ENCODE measurements at places on chromosomes 11 and 22.

GRCh38 chr11:60377401-60378136, 763 bp upstream of the MS4A7 start:
- no peak for DNase-seq

DNA sequence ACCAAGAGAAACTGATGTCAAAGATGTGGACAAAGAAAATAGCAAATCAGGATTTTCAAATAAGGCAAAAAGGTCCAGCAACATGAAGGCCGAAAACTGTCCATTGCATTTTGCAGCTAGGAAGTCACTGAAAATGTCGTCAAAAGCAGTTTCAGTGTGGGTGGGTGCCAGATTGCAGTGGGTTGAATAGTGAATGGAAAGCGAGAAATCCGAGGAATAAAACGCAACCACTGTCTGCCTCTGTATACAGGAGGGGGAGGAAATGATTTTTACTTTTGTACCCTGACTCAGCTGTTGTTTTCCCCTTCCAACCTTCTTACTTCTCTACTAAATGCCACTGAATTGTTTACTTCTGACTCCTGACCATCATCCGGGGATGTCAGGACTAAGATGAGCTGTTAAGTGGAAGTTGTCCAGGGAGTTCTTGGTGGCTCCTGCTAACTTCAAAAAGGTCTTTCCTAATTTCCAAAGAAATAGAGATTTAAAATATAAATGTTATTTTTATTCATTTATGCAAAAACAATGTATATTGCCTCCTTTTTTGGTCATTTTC, 64.9 kb upstream of the BIRC3 start:
- no peak for DNase-seq

DNA sequence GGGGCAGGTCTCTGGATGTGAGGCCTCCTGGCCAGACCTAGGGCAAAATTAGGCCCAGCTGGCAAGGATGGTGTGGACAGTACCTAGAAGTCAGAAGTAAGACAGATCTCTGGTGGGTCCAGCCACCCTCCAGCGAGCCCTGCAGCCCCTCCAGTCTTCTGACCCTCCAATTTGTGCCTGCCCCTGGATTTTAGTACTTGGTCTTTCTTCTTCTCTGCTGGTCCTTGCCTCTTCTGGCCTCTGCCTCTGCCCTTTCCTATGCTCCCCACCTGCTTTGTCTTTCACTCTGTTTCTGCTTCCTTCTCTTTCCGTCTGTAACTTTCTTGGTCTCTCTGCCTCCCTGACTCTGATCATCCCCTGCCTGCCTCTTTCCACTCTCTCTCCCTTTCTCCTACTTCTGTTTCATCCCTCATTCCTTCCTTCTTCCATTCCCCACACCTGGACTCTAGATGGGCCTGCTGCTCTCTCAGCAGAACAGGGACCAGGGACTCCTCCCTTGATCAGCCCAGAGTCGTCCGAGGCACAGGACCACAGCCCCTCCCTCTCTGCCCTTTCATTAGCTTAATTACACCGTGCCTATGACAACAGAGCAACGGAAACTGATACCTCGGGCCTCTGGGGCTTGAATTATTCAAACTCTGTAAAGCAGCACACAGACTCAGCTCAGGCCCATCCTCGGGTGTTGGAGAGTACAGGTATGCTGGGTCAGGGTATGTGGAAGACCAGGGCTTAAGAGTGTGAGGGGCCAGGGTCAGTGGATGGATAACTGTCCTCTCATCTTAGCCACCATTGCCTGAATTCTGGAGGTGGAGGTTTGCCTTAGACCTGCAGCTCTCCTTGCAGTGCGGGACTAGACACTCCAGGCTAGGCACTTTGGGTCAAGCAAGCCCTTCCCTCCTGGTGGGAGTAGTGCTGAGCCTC, at the start of gene CHRNA10:
TSS of gene CHRNA10 (minus strand) at position 51 of the 921 bp plus-strand sequence. CDS start 72 bp downstream, outside the sequence.
- DNase-seq: no peak

- no peak for DNase-seq
These were observed 26.5 kb downstream of the KRTAP5-5 start for GRCh38 chr11:1656061-1656441.

DNA sequence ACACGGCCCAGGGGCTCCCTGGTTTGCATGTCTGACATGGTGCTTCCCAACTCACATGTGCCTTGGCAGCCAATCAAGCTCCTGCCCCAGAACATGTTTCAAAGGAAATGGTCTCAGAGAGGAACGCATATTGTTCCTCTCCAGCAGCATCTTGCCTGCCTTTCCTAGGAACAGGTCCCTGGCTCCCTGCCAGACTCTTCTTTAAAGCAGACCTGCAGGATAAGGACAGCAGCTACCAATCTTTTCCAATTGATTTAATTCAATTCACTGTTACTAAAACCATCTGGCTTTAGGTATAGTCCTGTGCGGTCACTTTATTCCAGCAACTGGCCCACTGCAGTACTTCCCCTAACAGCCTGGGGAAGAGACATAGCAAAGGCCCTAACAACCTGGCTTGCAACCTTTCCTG, 79.9 kb downstream of the AMBRA1 start:
- DNase-seq: no peak

DNA sequence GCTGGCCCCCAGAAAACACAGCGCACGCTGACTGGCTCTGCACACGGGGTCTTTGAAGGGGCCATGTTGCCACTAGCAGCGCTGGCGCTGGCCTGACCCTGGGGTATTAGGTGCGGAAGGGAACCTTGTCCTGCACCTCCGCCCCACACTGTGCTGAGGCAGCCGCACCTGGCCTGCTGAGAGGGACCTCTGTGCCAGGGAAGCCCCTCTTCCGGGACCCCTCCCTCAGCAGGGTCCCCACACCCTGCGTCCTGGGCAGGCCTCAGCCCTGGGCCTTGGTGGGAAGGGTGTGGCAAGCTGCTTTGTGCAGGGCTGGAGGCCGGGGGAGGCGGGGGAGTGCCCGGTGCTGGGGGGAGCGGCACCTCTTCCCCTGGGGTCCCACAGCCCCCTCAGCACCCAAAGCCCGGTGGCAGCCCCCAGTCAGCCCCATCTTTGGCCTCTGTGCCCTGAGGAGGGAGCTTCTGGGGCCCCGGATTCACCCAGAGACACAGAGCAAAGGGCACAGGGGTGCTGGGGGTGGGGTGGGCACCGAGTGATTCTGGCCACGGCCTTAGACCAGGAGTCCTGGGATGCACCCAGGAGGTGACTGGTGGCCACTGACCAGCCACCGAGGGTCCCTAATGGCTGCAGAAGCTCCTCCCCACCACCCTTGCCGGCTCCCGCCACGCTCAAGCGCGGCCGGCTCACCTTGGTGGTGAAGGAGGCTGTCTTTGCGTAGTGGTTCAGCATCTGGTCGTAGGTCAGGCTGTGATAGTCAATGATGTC, 11.4 kb downstream of the TTLL8 start:
- no peak for DNase-seq

GRCh38 chr11:112002491-112003216, 22.6 kb upstream of the DLAT start:
- no peak for DNase-seq

- DNase-seq: no peak
These were observed 6.5 kb upstream of the BATF2 start for GRCh38 chr11:65003282-65003681.

DNA sequence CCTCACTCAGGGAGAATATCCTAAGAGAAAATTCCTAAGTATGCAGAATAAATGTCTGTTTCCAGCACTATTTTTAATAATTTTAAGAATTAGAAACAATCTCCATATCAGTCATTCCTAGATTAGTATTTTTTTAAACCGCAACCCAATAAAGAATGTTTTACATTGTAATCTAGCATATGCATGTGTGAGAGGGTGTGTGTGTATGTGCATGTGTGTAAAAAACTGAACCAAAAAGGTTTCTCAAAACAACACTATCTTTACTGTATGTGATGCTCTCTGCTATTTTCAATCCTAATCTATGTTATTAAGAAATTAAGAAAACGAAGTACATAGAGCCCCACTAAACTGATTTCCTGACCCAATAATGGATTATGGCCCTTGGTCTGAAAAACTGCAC, 90.6 kb upstream of the AKIP1 start:
- DNase-seq: no peak

DNA sequence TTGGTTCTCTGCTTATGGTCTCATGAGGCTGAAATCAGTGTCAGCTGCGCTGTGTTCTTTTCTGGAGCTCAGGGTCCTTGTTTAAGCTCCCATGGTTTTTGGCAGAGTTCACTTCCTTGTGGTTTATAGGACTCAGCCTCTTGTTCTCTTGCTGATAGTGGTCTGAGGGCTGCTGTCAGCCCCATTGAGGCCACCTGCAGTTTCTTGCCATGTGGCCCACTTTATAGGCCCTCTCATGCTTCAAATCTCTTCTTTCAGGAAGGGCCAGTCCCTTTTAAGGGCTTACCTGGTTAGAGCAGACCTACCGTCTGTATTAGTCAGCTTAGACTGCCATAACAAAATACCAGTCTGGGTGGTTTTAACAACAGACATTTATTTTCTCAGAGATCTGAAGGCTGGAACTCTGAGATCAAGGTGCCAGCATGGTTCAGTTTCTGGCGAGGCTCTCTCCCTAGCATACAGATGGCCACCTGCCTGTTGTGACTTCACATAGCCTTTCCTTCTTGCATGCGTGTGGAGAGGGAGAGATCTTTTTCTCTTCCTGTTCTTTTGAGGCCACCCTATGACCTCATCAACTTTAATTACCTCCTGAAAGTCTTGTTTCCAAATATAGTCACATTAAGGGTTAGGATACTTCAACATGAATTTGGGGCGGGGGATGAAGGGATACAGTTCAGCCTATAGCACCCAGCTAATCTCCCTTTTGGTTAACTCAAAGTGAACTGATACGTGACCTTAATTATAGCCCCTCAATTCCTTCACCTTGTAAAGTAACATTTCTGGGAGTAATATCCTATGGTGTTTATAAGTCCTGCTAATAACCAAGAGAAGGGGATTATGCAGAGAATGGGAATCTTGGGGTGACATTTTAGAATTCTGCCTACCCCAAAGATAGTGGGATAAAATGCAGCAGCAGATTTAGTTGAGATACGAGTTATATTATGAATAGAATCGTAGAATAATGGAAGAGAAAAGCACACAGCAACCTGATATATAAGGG, 131.8 kb downstream of the UVRAG start:
- DNase-seq: no peak

DNA sequence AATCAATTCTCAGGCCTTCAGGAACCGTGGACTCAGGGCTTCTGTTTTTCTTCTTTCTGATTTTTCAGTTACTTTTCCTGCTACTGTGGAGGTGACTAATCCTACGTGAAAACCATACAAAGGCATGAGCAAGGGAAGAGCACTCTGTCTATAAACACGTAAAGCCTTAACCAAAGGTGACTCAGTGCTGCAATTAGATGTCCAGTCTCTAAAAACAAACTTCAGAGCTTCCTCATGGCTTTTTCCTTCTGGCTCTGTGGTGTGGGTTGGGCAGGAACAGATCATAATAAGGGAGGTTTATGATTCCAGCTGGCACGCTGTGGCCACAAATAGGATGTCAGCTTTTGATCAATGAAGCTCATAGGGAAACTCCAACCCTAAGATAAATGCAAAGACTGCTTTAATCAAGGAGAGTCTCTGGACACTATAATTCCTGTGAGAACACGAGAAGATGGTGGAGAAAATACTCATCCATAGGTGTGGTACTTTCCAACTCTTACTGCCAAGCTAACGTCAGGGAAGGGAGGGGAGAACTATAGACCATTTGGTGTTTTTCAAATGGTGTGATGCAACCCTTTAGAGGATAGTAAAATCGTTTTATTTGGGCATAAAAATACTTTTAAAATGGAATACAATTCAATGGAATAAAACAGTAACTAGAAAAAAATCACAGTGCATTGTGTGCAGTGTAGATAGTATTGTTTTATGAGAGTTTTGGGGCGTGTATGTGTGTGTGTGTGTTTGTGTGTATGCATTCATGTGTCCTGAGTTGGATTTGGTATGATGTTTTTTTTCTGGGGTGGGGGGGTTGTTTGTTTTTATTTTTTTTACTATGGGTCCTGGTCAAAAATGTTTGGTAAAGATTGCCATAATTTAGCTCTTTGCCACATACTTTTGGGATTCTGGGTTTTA, at the start of gene NXPE2:
TSS of gene NXPE2 (plus strand) at position 403 of the 912 bp plus-strand sequence. CDS start at position 452, 49 bp downstream.
- DNase-seq: no peak

GRCh38 chr11:18790883-18791206, 753 bp downstream of the PTPN5 start:
- DNase-seq: no peak

DNA sequence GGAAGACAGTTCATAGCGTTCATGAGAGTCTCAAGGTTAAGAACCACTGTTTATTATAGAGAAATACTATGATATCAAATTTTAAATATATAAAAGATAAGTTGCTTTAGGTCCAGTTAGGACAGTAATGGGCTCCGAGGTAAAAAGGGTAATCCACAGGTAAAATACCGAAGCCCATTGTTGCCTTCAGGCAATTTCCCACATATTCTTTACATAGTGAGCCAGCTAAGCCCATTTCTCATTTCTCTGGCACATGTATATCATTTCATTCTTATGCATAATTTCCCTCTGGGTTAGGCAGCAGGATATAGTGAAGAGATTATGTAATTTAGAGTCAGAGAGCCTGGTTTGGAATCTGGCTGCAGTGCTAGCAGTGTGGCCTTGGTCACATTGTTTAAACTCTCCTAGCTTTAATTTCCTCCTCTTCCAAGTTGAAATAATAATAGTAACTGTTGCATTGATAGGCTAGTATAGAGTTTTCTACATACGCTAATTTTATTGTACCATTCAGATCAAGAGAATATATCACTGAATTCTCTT, 7.6 kb upstream of the POU2AF1 start:
- no peak for DNase-seq

DNA sequence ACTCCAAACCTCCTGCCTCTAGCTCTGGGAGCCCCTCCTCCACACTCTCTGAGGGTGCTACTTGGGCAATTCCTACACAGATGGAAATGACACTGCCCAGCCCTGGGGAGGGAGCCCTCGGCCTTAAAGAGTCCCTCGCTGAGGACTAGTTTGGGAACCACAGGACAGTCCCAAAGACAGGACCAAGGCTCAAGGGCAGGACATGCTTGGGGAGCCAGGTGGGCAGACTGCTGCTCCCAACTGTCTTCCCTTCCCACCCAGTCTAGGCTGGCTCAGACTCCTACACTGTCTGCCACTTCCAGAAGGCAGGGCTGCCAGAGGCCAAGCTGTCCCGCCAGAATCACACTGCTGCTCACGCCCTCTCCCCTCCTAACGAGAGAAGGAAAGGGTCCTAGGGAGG, 9.8 kb downstream of the ARRB1 start:
- no peak for DNase-seq

DNA sequence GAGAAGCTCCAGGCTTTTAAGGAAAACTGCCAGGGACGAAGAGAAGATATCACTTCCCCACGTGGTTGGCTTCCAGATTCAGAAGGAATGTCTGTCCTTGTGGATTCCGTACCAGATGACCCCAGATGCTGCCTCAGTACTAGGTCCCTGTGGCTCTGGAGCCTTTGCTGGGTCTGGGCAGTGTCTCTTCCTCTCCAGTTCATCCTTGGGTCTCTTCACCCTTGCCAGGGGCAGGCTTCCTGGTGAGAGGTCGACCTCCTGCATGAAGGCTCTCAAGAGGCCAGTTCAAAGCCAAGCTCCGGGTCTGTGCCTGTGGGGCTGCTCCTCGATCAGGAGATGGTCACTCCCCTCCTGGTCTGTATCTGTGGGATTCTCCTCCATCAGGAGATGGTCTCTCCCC, 74.7 kb upstream of the B3GAT1 start:
- no peak for DNase-seq

DNA sequence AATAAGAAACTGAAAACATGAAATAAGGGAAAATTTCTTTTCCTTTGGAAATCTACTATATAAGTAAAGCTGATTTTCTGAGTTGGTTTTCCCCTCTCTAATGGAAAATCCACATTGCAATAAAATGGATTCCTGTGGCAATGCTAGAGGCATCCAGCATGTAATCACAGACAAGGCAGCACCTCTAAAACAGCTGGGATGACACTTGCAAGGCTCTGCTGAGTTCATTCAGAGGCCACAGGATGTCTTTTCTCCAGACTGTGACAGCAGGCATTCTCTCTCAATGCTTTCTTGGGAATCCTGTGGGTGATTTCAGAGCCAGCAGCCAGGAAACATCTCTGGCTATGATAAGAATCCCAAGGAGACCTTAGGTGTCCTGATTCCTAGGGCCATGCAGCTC, 201.3 kb upstream of the BLID start:
- DNase-seq: no peak
